ENCODE measurements at places on chromosomes 7 and 10.

DNA sequence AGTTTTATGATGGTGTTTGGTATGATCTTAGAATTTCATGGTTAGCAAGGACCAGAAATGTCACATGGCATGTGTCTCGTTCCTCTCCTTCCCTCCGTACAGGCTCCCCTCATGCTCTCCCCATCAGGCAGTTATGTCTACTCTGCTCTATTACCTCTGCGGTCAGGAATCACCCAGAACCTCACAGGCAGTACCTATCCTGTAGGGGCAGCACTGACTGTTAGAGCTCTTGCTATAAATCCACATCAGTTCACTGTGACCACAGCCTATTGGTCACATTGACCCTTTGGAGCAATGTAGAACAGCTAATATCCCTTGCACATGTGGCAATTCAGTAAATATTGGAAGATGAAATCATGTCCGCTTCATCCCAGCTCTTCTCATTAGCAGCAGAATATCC, 151.8 kb downstream of the WNT2 start:
- DNase-seq = no peak

DNA sequence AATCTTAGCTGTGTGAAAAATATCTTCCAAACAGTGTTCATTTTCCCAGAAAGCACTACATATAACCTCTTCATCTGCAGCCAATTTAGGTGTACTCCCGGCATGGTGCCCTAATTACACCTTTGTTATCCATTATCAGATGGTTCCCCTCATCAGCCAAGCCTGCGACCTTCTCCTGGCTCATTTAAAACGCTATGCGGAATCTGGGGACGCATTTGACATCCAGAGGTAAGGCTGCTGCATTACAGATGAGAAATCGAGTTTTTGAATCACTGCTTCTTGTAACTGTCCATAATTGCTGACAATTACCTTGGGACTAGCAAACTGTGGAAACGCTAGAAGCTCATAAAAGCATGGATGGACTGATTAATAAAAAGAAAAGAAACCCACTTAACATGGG, 109.5 kb downstream of the PARP12 start:
- no peak for DNase-seq

DNA sequence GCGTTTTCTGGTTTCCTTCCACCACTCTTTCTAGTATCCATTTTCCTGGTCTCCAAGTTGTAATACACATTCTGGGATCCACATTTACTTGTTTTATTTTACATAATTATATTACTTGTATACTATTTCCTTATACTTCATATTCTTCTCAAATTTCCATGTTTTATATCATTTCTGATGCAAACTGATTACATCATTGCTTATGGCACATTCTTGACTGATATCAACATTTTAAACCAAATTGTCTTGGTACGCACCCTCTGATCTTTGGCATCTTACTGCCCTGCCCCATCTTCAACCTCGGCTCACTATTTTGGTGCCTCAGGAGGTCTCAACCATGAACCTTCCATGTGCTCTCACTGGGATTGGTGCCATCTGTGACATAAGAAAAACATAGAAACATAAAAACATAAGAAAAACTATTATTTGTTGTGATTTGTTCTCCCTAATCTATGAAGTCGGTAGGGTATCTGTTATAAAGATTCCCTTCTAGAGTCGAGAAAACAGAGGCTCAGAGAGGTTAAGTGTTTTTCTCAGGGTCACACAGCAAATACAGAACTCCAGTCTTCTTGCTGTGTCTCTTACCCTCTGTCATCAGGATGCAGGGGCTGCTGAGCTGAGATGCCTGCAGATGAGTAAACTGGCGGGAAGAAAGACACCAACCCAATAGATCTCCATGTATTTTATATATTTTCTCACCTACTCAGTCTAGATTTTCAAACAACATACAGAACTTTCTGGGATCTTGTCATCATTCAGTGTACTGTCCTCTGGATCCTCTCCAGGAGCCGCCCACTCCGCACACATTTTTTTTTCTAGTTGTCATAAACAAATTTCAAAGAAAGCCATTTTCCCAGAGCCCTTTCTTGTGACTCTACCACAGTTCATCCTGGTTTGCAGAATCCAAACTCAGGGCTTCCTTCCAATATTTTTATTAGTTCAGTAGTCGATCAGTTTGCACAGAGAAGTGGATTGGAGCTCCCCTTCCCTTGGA, 79.5 kb downstream of the PARP12 start:
- DNase-seq = no peak

GRCh38 chr10:54900584-54900983, 99.6 kb upstream of the PCDH15 start:
- no peak for DNase-seq

DNA sequence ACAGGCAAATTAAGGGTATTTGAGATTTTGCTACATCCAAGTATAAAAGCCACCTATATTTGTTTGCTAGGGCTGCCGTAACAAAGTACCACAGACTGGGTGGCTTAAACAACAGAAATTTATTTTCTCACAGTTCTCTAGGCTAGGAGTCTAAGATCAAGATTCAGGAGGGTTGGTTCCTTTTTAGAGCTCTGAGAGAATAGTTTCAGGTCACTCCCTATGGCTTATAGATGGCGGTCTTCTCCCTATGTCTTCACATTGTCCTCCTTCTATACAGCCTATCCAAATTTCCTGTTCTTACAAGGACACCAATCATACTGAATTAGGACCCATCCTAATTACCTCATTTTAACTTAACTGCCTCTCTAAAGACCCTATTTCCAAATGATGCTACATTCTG, 11.2 kb downstream of the HYCC1 start:
- DNase-seq = no peak

DNA sequence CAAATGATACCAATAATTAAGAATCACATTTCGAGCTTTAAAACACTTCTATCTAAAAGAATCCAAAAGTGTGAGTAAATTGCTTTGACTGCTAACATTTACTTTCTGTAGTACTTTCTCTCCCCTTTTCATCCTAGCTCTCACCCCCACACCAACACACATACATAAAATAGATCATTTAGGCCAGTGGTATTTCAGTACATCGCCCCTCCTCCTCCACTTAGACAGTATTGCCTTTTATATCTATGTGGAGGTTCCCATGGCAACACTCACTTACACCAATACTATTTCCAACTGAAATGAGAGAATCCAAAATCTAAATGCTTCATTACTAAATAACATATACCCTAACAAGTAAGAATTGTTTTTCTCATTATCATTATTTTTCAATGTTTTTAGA, 58.9 kb downstream of the HIBADH start:
- DNase-seq = no peak

GRCh38 chr7:115008465-115009114, 86.7 kb downstream of the MDFIC start:
- no peak for DNase-seq

DNA sequence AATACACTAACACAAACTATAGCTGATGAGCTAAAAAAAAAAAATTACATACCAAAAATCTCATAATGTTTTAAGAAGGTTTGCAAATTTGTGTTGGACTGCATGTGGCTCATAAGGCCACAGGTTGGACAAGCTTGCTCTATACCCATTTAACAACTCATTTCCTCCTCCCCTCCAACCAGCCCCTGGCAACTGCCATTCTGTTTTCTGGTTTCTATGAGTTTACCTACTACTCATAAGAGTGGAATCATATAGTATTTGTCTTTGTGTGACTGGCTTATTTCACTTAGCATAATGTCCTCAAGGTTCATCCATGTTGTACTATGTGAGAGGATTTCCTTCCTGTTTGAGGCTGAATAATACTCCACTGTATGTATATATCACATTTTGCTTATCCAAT, 100.4 kb upstream of the ARHGAP21 start:
- no peak for DNase-seq

DNA sequence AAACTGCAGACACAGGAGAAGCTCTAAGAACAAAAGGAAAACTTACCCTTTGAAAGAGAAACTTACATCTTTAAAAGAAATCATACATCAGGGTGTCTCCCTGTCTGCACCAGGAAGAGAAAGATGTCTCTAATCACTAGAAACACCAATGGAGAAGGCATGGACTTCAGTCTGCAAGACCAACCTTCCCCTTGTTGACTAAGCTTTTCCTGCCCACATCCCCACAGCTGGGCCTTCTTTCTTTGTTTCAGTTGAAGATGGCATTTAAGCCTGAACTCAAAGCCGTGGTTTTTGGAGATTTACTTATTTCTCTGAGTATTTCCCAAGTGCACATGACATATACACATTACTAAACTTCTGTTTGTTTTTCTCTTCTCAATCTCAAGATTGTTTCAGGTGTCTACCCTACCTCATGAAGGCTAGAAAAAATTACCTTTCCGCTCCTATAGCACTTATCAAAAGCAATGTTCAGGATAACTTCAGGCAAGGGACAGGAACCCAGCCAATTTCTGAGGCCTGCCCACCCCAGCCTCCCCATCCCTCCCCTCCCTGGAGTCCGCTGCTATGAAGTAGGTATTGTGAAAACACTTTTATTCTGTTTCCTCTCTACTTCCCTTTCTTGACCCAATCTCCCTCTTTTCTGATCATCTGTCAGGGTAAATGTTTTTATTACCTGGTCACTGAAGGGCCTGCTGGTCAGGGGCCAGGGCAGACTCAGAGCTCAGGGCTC, 2.8 kb upstream of the SLC29A3 start:
- no peak for DNase-seq

- DNase-seq = no peak
Measured at GRCh38 chr7:126658684-126659083, 594.1 kb downstream of the GRM8 start.

GRCh38 chr7:81491573-81491972, 278.3 kb downstream of the HGF start:
- no peak for DNase-seq

- no peak for DNase-seq
Measured at GRCh38 chr10:63595072-63595471, 73.9 kb downstream of the REEP3 start.

- DNase-seq = no peak
Measured at GRCh38 chr10:100653957-100654781, 91.2 kb upstream of the PAX2 start.

DNA sequence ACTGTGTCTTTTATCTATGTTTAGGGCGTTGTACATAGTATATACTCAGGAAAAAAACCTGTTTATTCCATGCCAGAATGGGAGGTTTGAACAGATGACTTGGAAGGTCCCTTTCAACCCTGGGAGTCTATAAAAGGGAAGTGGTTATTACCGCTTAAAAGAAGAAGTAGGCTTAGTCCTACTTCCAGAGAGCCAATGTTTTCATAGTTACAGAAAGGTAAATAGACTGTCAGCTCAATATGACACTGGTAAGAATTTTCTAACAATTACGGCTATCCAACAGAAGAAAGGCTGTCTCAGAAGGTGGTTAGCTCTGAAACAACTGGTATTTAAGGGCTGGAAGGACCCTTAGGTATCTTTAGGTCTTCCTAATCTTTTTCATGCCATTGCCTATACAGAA, 1.1 kb upstream of the TFAM start:
- no peak for DNase-seq

- no peak for DNase-seq
Measured at GRCh38 chr10:77501152-77501845, 136.3 kb downstream of the KCNMA1 start.

DNA sequence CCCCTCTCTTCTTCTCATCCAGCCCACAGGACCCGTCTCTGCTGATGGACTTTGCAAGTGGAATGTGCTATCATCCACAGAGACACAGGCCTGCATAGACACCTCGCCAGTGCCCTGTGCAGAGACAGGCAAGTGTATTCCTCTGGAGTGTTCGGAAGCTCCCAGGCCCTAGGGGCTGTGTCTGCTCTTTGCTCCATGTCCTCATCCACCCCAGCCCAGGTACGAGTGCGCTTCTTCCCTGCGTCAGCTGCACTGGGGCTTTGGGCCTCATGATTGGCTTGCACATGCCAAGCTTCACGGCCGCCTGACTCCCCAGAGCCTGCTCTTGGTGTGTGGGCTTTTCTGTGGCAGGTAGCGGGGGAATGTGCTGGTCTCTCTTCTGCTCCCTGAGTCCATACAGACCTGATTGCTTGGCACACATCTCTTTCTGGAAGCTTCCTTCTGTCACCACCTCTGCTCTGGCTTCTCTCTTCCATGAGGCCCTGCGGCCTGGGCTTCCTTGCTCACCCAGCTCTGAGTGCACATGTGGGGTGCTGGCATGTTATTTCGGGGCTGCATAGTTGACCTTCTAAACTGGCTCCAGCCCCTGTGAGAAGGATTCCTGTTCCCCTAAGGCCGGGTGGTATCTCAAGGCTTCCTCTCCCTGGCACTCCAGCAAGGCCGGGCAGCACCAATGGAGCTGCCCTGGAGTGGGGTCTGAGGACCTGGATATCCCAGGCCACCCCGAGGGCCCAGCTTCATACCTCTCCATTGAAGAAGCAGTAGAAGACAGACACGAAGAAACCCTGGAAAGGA, 27.8 kb downstream of the CRHR2 start:
- no peak for DNase-seq
